ENCODE measurements at places on chromosomes 4 and X.

DNA sequence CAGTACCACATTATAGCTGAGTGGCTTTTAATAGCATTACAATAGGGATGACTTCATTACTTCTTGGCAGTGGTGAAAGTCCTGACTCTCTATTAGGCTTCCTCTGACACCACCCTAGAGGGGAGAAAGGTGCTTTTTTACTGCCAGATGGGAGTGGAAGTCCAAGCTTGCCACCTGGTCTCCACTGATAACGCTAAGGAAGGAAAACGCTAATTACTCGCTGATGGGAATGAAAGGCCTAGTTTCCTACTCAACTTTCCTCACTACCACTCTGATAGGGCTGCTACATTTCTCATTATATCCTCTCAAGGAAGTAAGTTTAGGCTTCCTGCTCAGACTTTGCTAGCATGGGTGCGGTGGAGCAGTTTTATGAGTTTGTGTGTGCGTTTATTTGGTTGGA lies 62.3 kb upstream of the PAGE3 start:
- DNase-seq, result no peak

GRCh38 chrX:45774961-45775360 lies 574.3 kb upstream of the DIPK2B start:
- no peak for DNase-seq

DNA sequence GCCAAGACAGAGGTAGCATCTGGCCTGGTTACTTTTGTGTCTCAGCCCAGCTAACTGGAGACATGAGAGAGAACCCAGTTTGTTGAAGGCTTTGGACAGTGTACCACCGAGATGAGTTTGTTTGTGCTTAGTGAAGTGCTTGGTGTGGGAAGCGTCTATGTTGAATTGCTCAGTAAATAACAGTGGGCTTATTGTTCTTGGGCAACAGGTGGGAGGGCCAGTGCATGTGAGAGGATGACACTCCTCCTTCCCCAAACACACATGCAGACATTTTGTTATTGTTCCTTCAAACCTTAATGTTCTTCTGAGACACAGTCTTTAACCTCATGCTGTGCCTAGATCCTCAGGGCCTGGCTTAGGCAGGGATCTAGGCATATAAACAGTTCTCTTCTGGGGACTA lies 39.7 kb downstream of the MSN start:
- DNase-seq, result no peak

DNA sequence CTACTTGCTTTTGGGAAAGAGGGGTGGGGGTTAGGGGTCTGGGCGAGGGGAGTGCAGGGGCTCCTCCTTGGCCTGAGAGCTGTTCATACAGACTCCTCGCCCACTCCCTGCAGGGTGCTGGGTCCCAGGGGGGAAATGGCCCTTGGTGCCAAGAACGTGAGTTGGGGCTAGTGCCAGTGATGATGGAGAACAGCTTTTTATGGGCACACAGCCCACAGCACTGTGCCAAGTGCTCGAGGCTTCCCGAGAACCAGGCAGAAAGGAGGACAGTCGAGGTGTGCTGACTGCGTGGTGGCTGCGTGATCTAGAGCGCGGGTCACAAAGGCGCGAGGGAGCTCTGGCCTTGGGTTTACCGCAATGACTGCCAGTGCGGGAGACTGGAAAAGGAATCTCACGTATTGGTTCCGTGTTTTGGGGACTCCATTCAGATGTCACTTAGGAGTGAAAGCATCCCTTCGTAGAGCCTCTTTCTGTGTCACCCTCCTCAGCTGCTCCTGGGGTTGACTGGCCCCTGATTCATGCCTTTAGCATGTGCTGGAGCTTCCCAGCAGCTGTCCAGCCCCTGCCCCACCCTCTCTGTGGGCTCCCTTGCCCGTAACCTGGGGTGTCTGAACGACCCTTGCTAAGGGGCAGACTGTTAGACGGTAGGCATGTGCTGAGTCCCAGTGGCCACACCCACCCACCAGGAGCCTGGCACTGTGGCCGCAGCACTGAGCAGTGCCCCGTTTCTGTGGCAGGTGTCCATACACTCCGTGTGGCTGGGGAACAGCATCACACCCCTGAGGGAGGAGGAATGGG lies 20.9 kb upstream of the MSANTD1 start:
- DNase-seq, result no peak

GRCh38 chr4:107780665-107781064 lies 44.1 kb upstream of the SGMS2 start:
- no peak for DNase-seq

DNA sequence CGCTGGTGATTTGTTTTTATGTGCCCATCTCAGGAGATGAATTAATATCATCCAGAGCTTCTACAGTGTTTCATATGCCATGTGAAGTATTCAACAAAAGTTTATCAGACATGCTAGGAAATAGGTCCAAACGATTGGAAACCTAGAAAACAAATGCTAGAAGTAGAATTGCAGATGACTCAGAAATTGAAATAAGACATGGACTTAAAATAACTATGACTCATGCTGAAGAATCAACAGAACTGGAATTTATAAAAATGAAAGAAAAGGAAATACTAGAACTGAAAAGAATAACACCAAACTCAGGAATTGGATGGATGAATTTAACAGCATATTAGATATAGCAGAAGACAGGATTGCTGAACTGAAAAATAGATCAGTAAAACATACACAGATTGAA lies 172.7 kb upstream of the GIMD1 start:
- DNase-seq, result no peak

GRCh38 chr4:61773655-61774245 lies 573.6 kb downstream of the ADGRL3 start:
- no peak for DNase-seq

- no peak for DNase-seq
These were observed 318.6 kb downstream of the LDB2 start for GRCh38 chr4:16579866-16580265.

DNA sequence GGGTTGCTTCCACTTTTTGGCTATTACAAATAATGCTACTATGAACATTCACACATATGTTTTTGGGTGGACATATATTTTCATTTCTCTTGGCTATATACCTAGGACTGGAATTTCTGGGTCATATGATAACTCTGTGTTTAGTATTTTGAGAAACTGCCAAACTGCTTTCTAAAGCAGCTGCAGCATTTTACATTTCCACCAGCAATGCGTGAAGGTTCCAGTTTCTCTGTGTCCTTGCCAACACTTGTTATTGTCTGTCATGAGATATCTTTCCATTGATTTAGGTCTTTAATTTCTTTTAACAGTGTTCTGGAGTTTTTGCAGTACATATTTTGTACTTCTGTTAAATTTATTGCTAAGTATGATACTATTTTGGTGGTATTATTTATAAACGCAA lies 48.3 kb downstream of the CLCN5 start:
- DNase-seq, result no peak

GRCh38 chr4:87838890-87839591 lies 6.3 kb downstream of the MEPE start:
- DNase-seq, result no peak

GRCh38 chr4:183320211-183321059 lies at the start of gene CLDN22:
Gene CLDN22 (minus strand): TSS chr4:183320276. CDS start chr4:183320218, 58 bp downstream.
- no peak for DNase-seq

GRCh38 chr4:81531410-81531809 lies 59.7 kb upstream of the RASGEF1B start:
- DNase-seq, result no peak

DNA sequence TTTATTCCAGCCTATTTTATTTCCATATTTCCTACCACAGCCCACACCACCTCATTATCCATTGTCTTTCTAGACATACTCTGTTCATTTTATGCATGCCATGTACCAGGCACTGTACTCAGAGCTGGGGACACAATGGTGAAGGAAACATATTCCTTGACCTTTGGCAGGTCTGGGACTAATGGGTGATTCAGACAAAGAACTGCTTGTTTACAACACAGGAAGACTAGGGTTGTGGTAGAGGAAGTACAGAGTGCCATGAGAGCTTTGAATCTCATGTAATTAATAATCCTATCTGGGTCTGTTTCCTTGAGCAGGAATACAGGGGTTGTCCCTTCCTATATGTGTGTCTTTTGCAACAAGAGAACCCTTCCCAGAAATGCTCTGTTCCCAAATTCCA lies 75.1 kb upstream of the NUDT10 start:
- DNase-seq, result no peak

GRCh38 chr4:56077676-56078075 lies 128.9 kb downstream of the CEP135 start:
- no peak for DNase-seq

DNA sequence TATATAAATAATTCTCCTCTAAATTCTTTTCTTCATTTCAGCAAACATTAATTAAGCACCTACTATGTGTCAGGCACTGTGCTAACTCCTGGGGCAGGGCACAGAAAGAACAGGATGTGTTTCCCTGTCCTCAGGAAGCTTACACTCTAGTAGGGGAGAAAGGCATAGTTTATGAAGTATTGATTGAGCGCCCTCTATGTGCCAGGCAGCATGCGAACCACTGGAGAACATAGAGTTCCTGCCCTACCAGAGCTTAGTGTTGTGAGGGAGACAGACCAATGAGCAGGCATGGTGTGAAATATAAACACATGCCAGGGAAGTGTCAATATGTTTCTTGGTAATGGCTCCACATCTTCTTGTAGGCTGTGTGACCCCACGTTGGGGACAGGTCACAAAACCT lies 3.7 kb downstream of the ADGRG4 start:
- no peak for DNase-seq

DNA sequence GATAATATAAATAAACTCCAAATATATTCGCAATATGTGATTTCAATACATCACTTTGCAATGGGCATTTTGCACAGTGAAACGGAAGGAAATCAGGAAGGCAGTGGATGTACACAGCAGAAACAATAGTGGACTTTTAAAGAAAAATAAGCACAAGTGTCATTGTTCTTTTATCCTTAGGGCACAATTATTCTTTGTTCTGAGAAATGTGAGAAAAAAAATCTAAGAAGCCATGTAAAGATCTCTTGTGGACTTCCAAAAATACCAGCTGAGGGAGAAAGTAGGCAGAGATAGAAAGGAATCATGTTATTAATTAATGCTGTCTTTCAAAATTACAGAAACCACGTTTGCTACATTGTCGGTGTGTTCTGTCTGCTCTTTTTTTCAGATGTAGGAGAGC lies 17.6 kb upstream of the PRRG1 start:
- no peak for DNase-seq

GRCh38 chrX:133306316-133306715 lies 88.2 kb upstream of the TFDP3 start:
- no peak for DNase-seq

DNA sequence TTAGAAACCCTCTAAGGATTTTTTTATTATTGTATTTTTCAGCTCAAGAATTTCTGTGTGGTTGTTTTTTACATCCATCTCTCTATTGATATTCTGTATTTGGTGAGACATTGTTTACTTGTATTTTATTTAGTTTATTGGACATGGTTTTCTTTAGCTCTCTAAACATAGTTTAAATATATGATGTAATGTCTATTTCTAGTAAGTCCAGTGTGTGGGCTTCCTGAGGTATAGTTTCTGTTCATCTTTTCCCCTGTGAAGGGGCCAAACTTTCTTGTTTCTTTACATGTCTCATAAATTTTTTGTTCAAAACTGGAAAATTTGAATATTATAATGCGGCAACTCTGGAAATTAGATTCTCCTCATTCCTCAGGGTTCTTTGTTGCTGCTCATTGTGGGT lies 28.2 kb upstream of the ATRX start:
- DNase-seq, result no peak

GRCh38 chr4:15525080-15525479 lies 55.4 kb downstream of the CC2D2A start:
- no peak for DNase-seq

- no peak for DNase-seq
These were observed 86.0 kb upstream of the NPFFR2 start for GRCh38 chr4:71945791-71946190.

- no peak for DNase-seq
These were observed 627.8 kb downstream of the ADGRL3 start for GRCh38 chr4:61827907-61828391.

DNA sequence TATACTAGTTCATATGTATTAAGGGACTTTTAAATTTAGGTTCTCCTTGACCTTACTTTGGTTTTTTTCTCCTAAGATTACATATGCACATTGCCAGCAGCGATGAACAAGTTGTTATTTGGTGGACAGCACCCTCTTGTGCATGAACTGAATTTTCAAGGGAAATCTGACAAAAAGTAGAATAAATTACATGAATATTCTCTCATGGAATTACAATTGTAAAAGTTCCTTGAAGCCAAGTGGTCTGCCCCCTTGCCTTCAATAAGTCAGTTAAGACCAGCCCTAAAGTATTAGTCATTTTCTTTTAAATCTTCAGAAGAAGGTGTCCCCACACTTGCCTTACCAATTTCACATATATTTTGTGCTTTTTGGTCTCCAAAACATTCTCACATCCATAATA lies 30.7 kb upstream of the SMARCA5 start:
- DNase-seq, result no peak

DNA sequence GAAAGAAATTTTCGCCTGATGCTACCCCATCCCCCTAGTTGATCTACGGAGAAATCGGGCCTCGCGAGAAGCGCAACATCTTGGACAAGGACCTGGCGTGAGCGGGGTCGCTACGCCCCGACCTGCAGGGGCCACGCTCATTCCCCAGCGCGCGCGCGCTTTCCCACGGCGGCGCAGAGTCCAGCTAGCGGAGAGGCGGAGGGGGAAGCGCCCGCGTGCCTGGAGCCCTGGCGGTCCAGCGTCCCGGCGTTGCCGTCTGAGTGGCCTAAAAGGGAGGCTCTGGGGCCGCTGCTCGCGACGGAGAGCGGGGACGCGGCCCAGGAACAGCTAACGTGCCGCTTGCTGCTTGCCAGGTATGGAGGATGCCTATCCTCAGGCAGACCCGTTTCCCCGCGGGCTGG lies 6.0 kb upstream of the SOX3 start:
- no peak for DNase-seq

DNA sequence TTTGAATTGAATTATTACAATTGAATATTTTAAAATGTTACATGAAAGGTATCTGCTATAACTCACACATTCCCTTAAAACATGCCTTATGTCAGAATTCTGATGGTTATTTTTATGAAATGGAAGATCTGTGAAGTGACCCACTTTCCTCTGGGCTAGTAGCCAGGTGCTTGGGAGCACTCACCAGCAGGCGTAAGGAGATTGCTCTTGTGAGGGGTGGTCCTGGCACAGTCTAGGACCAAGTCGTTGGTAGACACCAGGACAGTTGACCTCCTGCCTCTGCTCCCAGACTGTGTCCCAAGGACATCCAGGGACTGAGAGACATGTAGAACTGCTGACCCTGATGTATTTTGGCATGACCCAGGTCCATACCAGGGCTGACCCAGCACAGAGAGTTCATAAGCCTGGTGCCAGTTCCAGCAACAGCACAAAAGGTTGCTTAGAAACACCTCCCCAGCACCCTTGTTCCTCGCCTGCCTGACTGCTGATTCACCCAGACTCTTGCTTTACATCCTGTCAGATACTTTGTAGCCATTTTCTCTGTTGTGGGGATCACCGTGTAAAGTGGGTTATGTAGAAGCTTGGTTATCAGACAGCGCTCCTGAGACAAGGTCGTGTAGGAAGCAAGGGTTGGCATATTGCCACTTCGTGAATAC lies 48.5 kb downstream of the NELFA start:
- no peak for DNase-seq
